CD4-positive, CD25-positive, alpha-beta regulatory T cell (primary cell): ENCODE measurements at places on chromosomes 7 and 10. TPM values are rescaled to one million over a fixed set of nuclear protein-coding genes. Genes with fewer than 3 reads are reported as not detected.

Gene GPR15LG
- polyA plus RNA-seq, result not detected

Gene PRRT4
- polyA plus RNA-seq, result 0.06 TPM

Gene SFRP4
- not detected for polyA plus RNA-seq

Gene TMEM178B
- not detected for polyA plus RNA-seq

Gene AKR1D1
- polyA plus RNA-seq, result not detected

Gene C10orf95
- 0.52 TPM for polyA plus RNA-seq

Gene CUEDC2
- polyA plus RNA-seq, result 60.6 TPM

Gene PIP
- not detected for polyA plus RNA-seq

Gene MMP21
- polyA plus RNA-seq, result not detected

Gene NEUROD6
- not detected for polyA plus RNA-seq

Gene VOPP1
- polyA plus RNA-seq, result 40.3 TPM

Gene PDGFA
- polyA plus RNA-seq, result not detected

Gene AKR1C8
- polyA plus RNA-seq, result 0.52 TPM

Gene FOXP2
- not detected for polyA plus RNA-seq

Gene ADAM12
- 1.9 TPM for polyA plus RNA-seq

Gene SNX10
- polyA plus RNA-seq, result 30.8 TPM

Gene CCDC186
- 27.1 TPM for polyA plus RNA-seq

Gene THSD7A
- polyA plus RNA-seq, result not detected

Gene C10orf53
- not detected for polyA plus RNA-seq

Gene ATG9B
- polyA plus RNA-seq, result 18.6 TPM

Gene CACNA2D1
- polyA plus RNA-seq, result not detected

Gene LBX1
- not detected for polyA plus RNA-seq

Gene BTAF1
- polyA plus RNA-seq, result 8.1 TPM

Gene MOGAT3
- polyA plus RNA-seq, result not detected

Gene ENKUR
- not detected for polyA plus RNA-seq

Gene FAM25C
- polyA plus RNA-seq, result not detected

Gene DEPP1
- polyA plus RNA-seq, result not detected

Gene EPO
- polyA plus RNA-seq, result not detected

Gene LEP
- not detected for polyA plus RNA-seq

Gene GPC2
- not detected for polyA plus RNA-seq
